ENCODE measurements at places on chromosomes 7 and 10. TPM values are rescaled to one million over a fixed set of nuclear protein-coding genes. Genes with fewer than 3 reads are reported as not detected.

- no peak overlapping the region for H3K4me3 ChIP-seq
- DNase-seq: no peak
- H3K27me3 ChIP-seq: no peaks in the 10 kb centered on the region
- no peaks in the 10 kb centered on the region for H3K36me3 ChIP-seq
- H3K4me1 ChIP-seq: no peaks in the 10 kb centered on the region
- H3K27ac ChIP-seq: no peak overlapping the region
Observed at GRCh38 chr7:47709051-47709450, 127.1 kb upstream of the TNS3 start.

DNA sequence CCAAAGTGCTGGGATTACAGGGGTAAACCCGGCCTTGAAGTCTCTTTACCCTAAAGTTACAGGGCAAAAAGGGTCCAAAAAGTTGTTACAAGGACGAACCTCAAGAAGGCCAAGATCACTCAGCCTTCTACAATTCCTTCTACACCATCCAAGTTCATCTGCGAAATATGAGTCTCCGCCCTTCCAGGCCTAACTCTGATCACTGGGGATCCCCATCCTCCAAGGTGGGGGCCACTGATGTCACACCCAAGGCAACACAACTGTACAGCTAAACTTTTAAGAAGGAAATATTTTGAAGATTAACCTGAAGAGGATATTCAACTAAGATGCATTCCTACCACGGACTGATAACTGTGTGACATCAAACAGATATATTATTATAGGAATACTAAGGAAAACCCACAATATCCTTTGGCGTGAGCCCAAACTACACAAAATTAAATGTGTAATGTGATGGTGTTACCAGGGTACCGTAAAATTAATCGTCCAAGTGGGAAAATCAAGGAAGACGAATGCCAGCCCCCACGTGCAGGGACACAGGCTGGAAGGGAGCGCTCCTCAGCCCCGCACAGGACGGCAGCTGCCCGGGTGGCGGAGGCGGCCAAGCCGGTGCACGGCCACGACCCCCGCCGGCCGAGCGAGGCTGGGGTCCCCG, 1.0 kb downstream of the PAXIP1 start:
- H3K36me3 ChIP-seq: peaks cover 5% of the 10 kb centered on the region
- H3K27me3 ChIP-seq: no peaks in the 10 kb centered on the region
- peak overlapping the region; percentile 55 for H3K27ac ChIP-seq
- H3K4me1 ChIP-seq: peaks cover 16% of the 10 kb centered on the region
- no peak for DNase-seq
- H3K4me3 ChIP-seq: peak overlapping the region; percentile 36

GRCh38 chr7:106568680-106569499, 92.1 kb downstream of the CCDC71L start:
- H3K27ac ChIP-seq: peak overlapping the region; percentile 88
- no peak overlapping the region for H3K4me3 ChIP-seq
- no peaks in the 10 kb centered on the region for H3K27me3 ChIP-seq
- no peaks in the 10 kb centered on the region for H3K4me1 ChIP-seq
- no peak for DNase-seq

Gene SP8
- not detected for total RNA-seq

Gene MKX
- total RNA-seq: 0.20 TPM
